Cerebellar nuclear complex (tissue), 1 donor: ENCODE measurements at places on chromosomes 12 and 14.

DNA sequence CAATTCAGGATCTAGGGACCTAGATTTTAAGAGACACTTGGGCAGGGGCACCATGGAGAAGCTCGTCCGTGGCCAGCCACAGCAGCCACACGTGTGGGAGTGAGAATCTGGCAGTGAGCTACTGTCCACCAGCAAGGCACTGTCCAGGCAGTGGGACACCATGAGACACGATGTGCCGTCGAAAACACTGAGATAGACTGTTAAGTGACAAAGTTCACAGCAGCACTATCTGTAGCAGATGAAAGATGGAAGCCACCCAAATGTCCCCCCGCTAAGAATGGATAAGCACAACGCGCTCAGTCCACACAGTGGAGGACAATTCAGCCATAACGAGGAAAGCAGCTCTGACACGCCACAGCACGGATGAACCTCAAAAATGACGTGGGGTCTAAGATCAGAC lies 19.7 kb downstream of the RILPL1 start:
- no peak for DNase-seq

DNA sequence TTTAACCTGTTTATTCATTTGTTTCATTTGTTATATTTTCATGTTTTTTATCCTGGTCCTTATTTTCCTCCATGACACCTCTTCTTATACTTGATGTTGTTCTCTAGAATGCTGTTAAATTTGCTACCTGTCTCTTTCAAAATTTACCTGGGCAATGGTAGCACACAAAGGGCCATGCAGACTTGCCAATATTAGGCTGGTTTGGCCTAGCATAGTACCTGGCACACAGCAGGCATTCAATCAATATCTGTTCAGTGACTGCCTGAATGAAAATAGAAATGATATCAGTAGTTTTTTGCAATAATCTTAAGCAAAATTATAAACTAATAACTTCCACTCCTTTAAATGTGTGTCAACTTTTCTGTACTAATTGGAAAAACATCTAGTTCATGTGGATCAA lies 325.1 kb downstream of the APAF1 start:
- no peak for DNase-seq

DNA sequence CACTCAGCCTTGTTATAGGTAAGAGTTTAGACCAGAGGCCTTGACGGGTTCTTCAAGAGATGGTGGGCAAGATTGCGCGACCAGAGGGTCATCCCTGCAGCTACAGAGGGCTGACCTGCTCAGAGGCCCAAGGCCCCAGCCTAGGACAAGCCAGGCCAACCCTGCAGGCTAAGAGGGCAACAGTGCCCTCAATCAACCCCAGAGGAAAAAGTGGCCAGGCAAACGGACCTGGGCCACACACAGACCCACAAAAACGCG lies 1.3 kb downstream of the SSH1 start:
- DNase-seq = no peak

DNA sequence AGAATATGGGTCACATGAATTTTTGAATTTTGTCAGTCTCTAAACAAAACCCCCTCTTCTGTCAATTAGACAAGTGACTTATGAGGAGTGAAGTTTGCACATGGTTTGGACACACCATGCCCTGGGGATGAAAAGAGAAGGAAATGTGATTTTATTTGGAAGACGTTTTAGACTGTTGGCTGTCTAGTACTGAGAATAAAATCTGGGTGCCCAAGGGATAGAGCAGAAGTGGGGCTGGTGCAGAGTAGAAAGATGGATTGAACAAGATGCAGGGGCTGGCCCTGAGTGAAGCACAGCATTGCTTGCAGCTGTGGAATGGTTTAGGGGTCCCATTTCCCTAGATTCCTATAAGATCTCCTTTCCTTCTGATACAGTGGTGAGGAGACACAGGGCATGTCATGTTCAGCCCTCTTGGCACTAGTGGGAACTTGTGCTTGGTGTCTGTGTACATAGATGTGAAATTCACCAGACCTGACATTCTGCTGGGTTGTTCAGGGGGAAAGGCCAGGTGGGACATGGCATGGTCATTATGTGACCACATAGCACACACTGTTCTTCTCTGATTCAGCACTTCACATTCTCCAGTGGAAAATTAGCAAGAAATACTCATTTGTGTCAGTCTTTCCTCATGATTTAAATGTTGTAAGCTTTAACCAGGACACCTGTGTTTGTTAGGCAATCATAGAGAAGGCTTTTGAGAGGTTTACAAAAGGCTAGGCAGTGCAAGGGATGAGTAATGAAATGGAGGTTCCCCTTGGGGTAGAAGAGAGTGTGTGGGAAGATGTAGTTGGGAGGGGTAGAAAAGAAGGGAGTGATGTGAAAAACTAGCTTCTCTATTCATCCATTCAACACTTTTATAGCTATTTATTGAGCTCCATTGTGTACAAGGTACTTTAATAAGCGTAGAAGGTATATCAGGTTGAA lies 202.3 kb upstream of the IGF1 start:
- no peak for DNase-seq

- no peak for DNase-seq
Measured at GRCh38 chr14:52900731-52901130, 50.1 kb downstream of the FERMT2 start.

DNA sequence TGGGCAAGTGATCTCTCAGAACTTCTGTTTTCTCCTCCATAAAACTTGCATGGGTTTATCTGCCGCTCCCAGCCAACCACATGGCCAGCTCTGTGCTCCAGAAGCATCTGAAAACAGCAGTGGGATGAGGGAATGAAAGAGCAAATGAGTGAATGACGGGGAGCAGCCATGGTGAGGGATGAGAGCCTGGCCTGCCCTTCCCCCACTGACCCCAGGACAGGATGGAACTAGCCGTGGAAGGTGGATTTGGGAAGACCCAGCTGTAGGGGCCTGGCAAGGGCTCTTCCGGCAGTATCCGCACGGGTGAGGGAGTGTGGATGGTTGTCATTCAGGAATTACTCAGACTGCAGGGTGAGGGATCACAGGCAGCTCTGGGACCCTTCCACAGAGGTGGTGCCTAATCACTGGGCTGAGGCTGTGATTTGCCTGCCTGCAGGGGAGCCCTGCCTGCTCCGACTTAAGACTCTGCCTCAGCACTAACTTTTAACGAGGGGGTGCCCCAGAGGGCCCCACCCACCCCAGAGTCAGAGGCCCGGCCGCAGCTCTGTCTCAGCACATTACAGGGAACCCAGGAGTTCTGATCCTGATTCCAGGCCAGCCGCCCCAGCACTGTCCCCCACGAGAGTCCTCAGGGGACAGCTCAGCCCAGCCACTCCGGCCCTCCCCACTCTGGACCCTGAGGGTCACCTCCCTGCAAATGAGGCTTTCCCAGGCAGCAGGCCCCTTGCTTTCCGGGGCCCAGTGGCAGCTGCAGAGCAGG lies 136.8 kb upstream of the C14orf180 start:
- DNase-seq = no peak

DNA sequence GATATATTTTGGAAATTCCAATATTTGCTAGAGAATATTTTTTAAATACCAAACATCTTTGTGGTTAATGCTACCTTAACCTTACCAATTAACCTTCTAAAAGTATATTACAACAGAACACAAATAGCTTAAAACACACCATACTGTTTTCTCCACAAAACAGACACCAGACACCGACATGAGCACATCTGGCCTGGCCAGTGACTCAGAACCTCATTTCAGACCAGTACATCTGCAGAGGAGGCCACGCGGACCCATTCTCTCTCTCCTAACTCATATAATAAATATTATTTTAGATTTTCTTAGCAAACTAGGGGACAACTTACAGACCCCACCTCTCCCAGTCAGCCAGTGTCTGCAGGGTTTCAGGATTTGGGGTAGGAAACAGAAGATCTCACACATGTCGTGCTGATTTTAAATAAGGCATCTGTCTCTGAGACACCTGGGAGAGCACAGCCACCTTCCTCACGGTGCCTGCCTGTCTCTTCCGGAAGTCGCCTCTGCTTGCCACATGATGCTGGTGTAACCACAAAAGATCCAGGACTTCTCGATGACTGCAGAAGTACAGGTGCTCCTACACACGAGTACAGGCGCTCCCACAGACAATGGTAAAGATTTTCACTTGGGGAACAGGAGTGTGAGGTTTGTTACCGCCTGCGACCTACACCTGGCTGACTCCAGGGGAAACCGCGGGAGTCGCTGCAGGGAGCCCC lies 9.7 kb upstream of the ANKLE2 start:
- DNase-seq = no peak

- no peak for DNase-seq
Measured at GRCh38 chr12:13208533-13209435, 12.3 kb downstream of the EMP1 start.

GRCh38 chr14:54116198-54116885 lies 159.7 kb upstream of the BMP4 start:
- no peak for DNase-seq

- DNase-seq = peak; percentile 78
Measured at GRCh38 chr12:62793256-62794217, 141.4 kb downstream of the PPM1H start.

- no peak for DNase-seq
Measured at GRCh38 chr12:85949253-85949652, 75.2 kb downstream of the NTS start.

DNA sequence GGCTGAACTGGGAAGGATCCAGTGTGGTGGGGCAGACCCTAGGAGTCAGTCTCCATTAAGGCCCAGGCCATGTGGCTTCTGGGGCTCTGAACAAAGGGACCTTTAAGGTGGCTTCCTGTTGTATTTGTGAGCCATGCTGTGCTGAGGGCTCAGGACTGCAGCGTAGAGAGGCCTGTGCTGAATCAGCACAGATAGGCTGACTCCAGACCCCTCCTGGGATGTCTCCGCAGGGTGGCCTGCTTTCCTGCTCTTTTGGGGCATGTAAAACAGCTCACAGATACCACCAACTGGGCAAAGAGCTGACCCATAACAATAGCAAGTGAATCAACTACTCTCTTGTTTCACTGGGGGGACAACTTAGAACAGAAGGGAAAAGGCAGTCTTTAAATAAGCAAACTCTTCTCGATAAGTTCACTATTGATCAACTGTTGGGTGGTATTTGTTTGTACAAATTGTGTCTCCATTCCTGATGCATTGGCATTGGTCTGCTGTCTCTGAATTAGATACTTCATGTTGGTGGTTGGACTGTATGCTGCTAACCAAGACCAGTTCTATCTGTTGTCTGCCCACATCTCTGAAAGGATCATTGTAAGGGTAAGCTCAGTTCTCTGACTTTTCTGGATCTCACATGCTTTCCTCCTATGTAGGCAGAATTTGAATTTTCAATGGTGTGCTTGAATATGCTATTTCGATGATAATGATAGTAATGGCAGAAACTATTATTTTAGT lies 71.8 kb downstream of the MYRFL start:
- DNase-seq = no peak

- no peak for DNase-seq
Measured at GRCh38 chr14:22613736-22614239, 15.7 kb downstream of the ABHD4 start.

GRCh38 chr12:58041441-58041840 lies 100.1 kb downstream of the ATP23 start:
- DNase-seq = no peak

GRCh38 chr14:104302794-104303405 lies 164.5 kb downstream of the KIF26A start:
- DNase-seq = no peak

DNA sequence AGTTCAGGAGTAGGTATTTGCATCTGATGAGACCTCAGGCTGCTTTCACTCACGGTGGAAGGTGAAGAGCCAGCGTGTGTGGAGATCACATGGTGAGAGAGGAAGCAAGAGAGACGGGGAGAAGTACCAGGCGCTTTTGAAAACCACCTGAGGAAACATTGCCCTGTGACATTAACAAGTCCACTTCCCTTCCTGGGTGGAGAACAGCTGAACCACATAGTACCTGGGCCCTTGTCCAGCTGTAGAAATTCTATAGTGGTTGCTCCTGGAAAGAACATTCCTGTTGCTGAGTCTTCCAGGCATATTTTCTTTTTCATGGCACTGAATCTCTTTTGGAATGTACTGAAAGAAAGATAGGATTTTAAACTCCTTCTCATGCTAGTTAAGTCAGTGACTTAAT lies 87.3 kb upstream of the RIN3 start:
- no peak for DNase-seq

DNA sequence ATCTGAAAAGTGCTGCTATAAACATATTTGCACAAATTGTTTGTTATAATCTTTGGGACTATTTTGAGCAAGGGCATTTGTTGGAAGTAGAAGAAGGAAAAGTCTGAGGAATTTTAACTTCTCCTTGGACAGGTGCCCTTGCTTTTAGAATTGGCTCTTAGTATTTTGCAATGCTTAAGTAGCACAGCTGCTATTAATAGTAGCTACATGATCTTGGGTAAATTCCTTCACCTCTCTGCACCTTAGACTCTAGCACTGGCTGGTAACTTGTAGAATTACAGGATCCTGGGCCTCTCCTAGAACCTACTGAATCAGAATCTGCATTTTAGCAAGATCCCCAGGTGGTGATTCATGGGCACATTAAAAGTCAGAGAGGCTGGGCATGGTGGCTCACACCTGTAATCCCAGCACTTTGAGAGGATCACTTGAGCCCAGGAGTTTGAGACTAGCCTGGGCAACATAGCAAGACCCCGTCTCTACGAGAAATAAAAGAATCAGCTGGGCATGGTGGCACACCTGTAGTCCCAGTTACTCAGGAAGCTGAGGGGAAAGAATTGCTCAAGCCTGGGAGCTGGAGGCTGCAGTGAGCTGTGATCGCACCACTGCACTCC lies 10.8 kb upstream of the TMEM120B start:
- no peak for DNase-seq

GRCh38 chr14:68364792-68365192 lies 428.1 kb downstream of the ZFP36L1 start:
- no peak for DNase-seq

DNA sequence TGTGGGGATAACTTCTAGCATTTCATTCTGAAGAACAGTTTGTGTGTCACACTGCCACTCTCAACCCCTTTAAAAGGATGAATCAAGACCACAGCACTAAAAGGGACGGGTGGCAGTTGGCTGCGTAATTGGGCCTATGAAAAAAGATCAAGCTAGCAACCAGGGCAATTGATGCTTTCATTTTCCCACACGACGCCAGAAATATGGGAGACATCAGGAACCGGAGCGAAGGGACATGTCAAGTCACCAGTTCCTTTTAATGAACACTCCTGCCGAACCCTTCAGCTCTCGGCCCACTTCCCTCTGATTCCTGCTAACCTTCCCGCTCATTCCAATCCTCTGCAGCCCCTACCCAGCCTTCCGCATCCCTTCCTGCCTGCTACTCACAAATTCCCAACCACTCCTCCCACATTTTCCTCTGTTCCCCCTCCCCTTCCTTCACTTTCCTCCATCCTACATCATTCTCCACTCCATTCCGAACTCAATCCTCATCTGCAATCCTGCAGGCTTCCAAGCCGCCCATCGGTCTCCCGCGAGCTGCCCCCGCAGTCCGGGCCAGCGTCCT lies 753 bp downstream of the CSRNP2 start:
- no peak for DNase-seq
